ENCODE measurements at places on chromosomes 1 and 21.

DNA sequence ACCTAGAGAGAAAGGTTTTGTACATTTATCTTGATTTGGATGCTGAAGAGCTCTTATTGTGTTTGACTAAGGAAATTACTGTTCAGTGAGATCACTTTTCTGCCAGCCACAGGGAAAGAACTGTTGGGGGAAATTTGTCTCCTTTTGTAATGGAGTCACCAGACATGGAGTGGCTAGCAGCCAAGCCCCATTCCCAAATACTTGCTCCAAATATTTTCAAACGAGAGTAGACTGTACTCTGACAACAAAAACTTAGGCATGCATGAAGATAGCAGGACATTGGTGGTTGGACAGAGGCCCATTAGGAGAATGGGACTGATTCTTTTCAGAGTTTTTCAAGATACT is 21.1 kb downstream of the IPO9 start:
- no peak for DNase-seq

GRCh38 chr1:13807209-13807608 is 107.2 kb downstream of the PRDM2 start:
- DNase-seq: no peak

GRCh38 chr1:100834777-100835660 is 59.6 kb downstream of the EXTL2 start:
- no peak for DNase-seq

DNA sequence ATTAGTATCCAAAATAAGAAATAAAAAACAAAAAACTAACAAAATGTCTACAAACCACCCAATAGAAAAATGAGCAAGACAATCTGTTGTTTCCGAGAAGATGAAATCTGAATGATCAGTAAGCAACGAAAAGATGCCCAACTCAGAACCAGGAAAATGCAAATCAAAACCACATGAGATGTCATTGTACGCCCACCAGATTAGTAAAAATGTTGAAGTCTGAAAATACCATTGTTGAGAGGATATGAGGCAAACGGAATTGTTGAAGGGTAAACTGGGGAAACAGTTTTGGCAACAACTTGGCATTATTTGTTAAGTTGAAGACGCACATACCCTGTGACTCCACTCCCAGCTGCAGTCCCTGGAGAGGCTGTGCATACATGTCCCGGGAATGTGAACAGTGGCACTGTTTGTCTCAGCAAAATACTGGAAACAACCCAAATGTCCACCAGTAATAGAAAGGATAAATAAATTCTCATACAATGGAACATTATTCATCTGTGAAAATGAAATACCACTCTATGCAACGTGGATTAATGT is 10.6 kb downstream of the ZBTB17 start:
- DNase-seq: peak; percentile 33

DNA sequence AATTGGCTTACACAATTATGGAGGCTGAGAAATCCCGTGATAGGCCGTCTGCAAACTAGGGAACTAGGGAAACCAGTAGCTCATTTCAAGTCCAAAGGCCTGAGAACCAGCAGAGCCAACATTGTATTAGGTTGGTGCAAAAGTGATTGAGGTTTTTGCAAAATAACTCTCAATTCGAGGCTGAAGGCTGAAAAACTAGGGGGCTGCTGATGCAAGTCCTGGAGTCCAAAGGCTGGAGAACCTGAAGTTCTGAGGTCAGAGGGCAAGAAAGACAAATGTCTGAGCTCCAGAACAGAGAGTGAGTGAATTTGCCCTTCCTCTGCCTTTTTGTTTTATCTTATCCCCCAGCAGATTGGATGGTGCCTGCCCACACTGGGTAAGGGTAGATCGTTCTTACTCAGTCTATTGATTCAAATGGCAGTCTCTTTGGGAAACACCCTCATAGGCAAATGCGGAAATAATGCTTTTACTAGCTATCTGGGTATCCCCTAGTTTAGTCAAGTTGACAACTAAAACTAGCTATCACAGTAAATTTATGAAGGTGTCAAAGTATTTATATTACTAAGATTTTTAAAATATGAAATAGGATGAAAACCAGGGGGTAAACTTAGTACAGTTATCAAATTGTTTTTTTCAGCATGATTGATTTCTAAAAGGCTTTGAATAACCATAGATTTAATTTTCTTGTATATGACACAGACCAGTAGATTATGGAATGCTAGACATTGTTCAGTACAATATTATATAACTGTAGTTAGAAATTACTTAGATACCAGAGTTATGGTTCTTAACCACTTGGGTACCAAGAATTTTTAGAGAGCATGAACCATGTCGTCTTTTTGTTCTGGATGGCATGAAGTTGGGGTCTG is 15.4 kb downstream of the RABGAP1L start:
- no peak for DNase-seq

DNA sequence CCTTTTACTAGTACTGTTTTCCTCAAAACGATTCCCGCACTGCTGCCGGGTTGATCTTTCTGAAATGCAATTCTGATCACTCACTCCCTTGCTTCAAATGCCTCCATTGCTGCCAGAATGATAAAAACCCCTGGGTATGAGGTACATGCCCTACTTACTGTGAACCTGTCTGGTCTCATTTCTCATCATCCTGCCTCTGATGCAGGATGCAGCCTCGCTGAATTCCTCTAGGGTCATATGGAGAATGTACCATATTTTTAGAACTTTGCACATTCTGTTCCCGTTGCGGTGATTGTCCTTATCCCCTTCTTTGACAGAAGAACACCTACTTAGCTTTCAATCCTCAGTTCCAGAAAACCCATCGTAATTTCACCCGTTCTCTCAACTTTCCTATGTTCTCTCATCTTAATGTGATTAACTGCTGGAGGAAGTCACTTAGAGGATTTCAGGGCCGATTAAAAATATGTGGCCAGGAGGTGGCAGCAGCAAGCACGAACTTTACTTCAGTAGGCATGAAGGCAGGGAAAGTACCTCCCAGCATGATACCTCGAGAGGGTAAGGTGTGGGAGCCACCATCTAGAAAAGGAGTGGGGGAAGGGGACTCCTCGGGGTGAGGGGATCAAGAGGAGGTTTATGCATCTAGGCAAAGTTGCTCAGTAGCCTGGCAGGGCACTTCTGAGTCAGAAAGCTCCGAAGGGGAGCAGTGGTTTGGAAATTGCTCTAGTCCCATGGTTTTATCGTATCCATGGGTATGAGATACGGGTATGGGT is 361.5 kb upstream of the ZP4 start:
- DNase-seq: peak; percentile 11
